ENCODE measurements at places on chromosomes 4 and X.

GRCh38 chr4:70815370-70815769 is 24.3 kb downstream of the GRSF1 start:
- DNase-seq: no peak

GRCh38 chr4:88794087-88794690 is 96.6 kb upstream of the NAP1L5 start:
- DNase-seq: no peak

DNA sequence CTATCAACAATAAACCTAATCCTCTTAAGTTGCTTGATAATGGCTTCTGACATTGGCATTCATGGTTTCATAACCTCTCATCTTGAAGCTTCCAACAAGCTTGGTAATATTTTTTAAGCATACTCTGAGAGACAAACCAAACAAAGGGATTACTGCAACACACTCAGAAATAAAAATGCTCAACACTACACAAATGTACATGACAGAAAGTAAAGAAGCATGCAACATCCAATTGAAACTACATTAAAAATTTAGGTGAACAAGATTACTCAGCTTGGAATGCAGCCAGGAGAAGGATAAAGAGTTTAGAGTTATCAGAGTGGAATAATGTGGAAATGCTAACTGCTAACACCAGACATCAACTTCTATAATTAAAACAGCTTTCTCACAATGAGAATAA is 1136.6 kb upstream of the PABPC4L start:
- DNase-seq: no peak

DNA sequence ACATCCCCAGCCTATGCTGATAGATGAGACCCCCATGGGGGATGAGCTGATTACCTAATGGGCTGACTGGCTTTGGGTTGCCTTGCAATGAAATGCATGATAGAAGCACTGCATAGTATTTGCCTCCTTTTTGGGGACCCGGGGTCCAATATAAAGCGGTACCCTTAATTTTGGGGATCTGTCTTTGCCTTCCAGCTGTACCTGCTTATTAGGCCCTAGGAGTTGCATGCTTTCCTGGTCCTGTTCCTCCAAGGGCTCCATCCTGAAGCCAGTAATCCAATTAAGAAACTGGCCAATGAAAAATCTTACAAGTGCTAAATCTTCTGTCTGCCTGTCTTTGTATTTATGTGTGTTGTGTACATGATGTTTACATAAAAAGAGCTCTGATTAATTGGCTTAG is 791.6 kb downstream of the TRIML1 start:
- DNase-seq: no peak

- DNase-seq: peak; percentile 92
Observed at GRCh38 chrX:103656617-103657016, 27.8 kb downstream of the TCEAL1 start.

- peak; percentile 12 for DNase-seq
Observed at GRCh38 chr4:76943790-76944189, 5.8 kb upstream of the SEPTIN11 start.

DNA sequence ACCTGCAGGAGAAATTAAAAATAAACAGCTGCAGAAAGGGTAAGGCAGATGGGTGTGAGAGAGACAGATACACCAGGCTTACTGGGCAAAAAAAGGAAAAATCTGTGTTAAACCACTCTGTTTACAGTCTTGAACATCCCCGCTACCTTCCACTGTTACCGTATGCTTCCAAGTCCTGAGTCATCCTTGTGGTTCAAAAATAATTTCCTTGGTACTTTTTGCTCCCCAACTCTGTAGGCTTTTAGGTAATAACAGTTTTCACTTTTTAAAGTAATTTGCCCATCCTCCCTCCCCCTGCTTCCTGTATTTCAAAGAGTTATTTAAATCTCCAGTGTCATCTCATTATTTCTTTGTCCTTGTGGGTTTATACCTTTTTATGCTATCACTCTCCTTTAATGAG is 210.1 kb upstream of the FAT4 start:
- DNase-seq: peak; percentile 20

GRCh38 chr4:16075061-16075460 is 8.8 kb downstream of the PROM1 start:
- no peak for DNase-seq

GRCh38 chrX:24184018-24184417 is 34.5 kb downstream of the ZFX start:
- no peak for DNase-seq

GRCh38 chr4:14888790-14889572 is 113.3 kb upstream of the CPEB2 start:
- DNase-seq: no peak

- no peak for DNase-seq
Observed at GRCh38 chrX:92270936-92271855, 492.0 kb downstream of the PCDH11X start.

DNA sequence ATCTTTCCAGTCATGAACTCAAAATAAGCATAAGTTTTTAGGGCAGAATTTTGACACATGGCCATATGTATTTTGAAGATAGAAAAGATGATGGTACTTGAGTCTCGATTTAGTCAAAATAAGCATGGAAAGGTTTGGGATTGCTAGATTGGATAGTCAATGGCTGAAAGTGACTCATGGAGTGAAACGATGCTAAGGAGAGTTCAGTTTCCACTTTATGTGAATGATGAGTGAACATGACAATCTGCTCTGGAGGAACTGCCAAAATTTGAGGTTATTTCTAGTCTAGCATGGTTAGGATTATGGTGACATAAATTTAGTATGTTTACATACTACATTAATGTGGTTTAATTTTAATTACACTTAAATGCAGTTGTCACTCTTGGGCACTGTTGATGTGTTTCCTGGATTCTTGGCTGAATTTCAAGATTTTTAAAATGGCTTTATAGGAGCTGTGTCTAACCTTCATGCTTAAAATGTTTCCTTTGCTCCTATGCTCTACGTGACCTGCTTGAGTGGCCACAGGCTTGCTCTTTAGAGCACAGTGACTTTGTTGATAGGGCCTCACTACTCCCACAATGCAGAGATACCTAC is 17.1 kb downstream of the DDX3X start:
- no peak for DNase-seq

DNA sequence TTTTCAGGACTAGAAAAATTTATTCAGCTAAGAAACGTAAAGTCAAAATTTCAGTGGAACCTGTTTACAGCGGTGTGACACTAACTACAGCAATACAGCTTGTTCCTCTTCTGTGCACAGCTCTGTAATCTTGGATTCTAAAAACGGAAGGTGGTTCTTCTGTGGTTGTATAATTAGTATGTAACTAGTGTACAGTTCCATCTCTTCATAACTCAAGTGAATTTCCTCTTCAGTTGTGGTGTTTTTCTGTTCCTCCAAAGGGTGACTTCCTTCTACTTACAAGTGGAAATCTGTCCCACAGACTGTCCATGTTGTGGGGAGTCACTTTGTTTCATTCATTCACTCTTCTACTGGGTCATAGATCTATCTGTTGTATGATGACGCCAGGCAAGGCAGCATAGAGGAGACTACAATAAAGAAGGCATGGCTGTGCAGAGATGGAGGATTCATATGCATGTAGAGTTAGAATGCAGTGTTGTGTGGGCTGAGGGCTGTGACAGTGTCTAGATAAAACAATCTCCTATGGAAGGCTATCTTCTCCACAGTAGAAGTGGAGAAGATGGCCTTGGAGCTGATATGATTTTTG is 5.4 kb downstream of the DAPP1 start:
- no peak for DNase-seq

- no peak for DNase-seq
Observed at GRCh38 chr4:95410387-95410977, 138.3 kb downstream of the UNC5C start.

DNA sequence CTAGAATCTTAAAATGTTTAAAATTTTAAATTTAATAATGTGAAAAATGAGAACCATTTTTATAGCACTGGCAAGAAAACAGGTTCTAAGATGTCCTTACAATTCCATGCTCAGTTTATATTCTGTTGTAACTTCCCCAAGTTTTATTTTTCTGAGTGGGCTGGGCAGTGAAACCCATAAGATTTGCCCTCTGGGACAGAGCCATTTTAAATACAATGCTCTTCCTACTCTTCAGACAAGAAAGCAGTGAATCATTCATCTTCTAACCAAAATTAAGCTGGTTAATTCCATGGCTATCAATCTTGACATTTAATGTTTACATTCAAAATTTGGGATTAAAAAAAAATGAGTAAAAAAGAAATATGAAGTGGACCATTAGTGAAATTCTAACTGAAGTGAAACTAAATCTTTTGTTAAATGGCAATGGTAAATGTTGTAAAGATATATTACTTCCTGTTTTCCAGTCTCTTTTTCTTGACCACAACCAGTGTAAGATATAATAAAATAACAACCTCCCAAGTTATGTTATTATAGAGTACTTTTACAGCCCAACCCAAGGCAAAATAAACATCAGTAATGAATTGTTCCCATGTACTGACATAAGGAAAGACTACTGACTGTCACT is 37.2 kb upstream of the PTPN13 start:
- peak; percentile 24 for DNase-seq

GRCh38 chr4:91961504-91961903 is 342.3 kb upstream of the GRID2 start:
- peak; percentile 18 for DNase-seq

GRCh38 chrX:106649523-106650428 is 38.0 kb downstream of the RADX start:
- DNase-seq: no peak

GRCh38 chr4:167023364-167023925 is 210.8 kb downstream of the SPOCK3 start:
- DNase-seq: no peak

DNA sequence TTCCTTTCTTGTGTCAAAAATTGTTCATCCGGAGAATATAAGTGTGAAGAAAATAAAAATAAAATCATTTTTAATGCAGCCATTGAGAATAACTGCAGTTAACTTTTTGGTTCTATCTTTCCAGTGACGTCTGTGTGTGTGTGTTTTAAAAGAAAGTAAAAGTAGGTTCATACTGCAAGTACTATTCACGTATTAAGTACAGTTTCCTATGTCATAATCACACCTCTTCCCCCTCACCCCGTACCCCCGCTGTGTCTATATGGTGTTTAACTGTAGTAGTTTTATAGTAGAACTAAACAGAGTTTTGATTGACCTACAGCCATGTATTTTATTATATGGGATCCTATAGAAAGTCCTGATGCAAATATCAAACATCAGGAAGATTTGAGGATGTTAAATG is 78.5 kb upstream of the CLCN4 start:
- DNase-seq: no peak

- no peak for DNase-seq
Observed at GRCh38 chr4:71004281-71004851, 10.9 kb downstream of the DCK start.

GRCh38 chrX:110162867-110163266 is 155.0 kb downstream of the AMMECR1 start:
- DNase-seq: no peak

DNA sequence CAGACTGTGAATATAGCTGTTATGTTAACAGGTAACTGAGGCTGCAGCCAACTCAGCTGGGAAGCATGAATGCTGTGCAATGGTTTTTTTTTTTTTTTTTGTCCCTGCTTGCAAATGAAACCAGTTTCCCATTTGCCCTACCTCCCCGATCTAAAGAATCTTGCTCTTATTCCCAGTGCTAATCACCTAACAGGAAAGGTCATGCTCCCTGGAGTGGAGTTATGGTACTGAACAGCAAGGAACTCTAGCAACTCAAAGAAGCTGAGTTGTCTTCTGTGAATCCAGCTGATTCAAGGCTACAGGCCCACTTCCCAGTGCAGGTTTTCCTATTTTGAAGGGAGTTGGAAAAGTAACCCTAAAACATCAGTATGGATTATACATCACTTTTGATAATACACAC is 52.1 kb downstream of the HTR2C start:
- no peak for DNase-seq

DNA sequence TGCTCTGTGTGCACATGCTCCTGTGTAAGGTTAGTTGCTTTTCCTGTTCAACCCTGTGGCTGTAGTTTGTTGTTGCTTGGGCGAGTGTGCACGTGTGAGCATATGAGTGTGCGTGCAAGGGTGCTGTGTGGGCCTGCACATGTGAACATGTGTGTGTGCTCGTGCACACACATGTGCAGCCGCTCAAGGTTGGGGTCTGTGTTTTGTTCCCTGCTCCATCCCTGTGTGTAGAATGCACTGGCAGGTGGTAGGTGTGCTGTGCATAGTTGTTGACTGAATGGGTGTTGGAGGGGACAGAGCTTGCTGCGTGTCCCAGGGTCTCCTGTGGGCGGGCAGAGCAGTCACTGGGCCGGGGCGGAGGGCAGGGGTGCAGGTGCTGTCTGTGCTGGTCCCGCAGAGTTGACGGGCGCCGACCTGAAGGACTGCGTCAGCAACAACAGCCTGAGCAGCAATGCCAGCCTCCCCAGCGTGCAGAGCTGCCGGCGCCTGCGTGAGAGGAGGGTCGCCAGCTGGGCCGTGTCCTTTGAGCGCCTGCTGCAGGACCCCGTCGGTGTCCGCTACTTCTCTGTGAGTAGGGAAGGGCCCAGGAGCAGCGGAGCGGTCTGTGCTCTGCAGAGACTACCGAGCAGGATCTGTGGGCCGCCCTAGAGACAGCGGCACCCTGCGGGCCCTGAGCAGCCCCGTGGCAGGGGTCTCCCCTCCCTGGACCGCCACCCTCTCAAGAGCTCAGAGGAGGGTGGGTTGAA is 27.9 kb upstream of the HGFAC start:
- DNase-seq: no peak

DNA sequence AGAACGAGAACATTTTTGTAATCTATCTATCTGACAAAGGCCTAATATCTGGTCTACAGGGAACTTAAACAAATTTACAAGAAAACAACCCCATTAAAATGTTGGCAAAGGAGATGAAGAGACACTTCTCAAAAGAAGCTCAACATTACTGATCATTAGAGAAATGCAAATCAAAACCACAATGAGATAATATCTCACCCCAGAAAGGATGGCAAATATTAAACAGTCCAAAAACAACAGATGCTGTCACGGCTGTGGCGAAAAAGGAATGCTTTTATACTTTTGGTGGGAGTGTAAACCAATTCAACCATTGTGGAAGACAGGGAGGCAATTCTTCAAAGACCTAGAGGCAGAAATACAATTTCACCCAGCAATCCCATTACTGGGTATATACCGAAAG is 2284.8 kb downstream of the ARAP2 start:
- DNase-seq: no peak

DNA sequence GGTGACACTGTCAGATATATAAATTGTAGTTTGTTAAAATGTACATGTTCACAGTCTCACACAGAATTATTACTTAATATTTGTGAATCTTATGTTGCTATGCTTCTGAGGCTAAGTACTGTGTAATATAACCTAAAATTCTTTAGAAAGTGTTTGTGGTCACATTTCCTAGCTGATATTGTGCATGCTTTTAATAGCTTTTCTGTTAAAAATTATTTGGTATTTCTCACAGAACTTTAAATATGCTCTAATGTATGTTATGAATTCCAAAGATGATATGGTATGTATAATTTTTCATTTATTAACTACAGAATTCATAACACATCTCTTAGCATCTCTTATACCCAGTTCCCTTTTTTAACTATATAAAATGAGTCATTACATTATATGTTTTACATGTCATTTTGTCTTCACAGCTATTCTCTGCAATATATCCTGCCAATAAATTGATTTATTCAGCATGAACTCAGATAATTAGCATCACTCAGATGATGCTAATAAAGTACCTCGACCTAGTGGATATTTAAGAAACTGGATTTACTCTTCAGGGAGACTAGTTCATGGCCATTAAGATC is 9.3 kb downstream of the PTPN13 start:
- DNase-seq: no peak

GRCh38 chr4:3231471-3231870 is 17.5 kb upstream of the MSANTD1 start:
- DNase-seq: no peak
